PC-3 (cell line): ENCODE measurements at places on chromosomes 6 and 20.

GRCh38 chr20:61965606-61966491 is 99.8 kb downstream of the TAF4 start:
- DNase-seq: no peak
- H3K36me3 ChIP-seq: no peaks in the 10 kb centered on the region
- H3K4me3 ChIP-seq: no peak overlapping the region

GRCh38 chr20:25217161-25218108 is 21.9 kb downstream of the ENTPD6 start:
- peaks cover 3% of the 10 kb centered on the region for H3K4me1 ChIP-seq
- no peaks in the 10 kb centered on the region for H3K27me3 ChIP-seq
- no peak overlapping the region for H3K4me3 ChIP-seq

DNA sequence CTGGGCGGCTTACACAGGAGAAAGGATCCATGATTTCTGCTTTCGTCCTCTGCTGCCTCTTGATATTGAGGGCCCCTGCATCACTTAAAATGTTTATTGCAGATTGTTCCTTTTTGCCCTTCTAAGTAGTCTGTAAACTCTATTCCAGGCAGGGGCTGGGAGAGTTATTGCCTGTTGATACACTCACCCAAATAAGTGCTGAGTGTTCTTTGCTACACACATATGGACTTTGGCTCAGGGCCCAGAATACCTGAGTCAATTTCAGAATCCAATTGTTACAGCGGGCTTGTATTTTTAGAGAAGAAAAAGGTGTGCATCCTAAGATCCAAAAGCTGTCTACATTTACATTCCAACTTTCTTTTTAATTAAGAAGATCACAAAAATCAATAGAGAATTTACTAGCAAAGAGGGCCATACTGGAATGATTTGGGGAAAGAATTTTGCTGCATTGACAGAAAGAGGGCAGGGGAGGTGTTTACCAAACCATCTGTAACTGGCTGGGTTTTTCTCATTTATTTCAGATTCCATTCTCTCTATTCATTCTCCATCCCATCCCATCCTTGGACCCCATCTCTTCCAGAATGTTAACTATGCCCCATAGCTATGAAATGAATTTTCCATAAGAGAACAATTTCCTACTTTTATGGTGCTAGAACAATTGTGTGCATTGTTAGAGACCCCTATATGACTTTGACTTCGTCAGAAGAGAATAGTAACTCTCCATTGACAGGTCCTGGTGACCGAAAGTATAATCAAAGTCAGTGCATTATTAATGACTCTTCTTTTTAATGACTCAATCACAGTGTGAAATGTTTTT is 959.9 kb upstream of the FLRT3 start:
- DNase-seq: peak; percentile 91
- peak overlapping the region; percentile 15; the same call in 1 of the 2 replicates for H3K4me3 ChIP-seq
- H3K4me1 ChIP-seq: peaks cover 25% of the 10 kb centered on the region
- H3K36me3 ChIP-seq: no peaks in the 10 kb centered on the region
- H3K27me3 ChIP-seq: no peaks in the 10 kb centered on the region

DNA sequence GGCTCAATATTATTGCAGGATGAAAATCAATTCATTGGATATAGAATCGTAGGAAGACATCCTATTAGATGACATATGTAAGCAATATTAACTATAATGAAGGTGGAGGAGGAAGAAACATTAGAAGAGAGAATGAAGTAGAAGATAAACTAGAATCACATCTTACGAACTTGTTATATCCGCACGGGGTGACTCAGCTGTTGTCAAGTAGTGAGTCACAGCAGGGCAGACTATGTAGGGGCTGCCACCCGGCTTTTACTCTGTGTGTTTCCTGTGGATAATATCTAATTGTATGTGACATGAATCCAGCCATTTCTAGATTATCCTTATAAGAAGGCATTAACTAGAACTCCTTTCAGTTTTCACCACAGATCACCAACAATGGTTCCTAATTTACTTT is 520.2 kb downstream of the DOK5 start:
- peak; percentile 18 for DNase-seq
- H3K36me3 ChIP-seq: no peaks in the 10 kb centered on the region
- no peaks in the 10 kb centered on the region for H3K27me3 ChIP-seq
- no peak overlapping the region for H3K27ac ChIP-seq
- H3K4me3 ChIP-seq: no peak overlapping the region

DNA sequence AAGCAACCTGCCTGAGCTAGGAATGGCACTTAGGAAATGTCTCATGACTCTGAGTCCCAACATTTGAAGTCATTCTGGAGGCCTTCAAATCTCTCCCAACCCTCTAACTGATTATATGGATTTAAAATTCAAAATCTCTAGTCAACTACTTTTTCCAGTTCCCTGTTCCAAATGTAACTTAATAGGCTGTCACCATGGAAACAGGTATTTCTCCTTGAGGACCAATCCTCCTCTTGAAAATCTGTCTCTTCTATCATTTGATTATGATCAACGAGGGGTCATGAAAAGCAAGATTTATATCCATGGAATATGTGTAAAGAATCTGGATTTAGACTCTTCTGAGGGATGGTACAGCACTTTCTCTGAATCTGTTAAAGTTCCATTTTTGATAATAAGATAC is 127.3 kb upstream of the DTNBP1 start:
- H3K4me1 ChIP-seq: peaks cover 7% of the 10 kb centered on the region
- H3K36me3 ChIP-seq: no peaks in the 10 kb centered on the region
- DNase-seq: no peak
- H3K4me3 ChIP-seq: no peak overlapping the region
- H3K27ac ChIP-seq: no peak overlapping the region
- H3K27me3 ChIP-seq: no peaks in the 10 kb centered on the region

GRCh38 chr6:96394727-96395126 is 126.9 kb upstream of the UFL1 start:
- no peaks in the 10 kb centered on the region for H3K36me3 ChIP-seq
- H3K27ac ChIP-seq: no peak overlapping the region
- no peak overlapping the region for H3K4me3 ChIP-seq
- no peaks in the 10 kb centered on the region for H3K27me3 ChIP-seq

GRCh38 chr6:3453413-3454272 is 3.2 kb downstream of the SLC22A23 start:
- H3K4me3 ChIP-seq: peak overlapping the region; percentile 89; the same call in 1 of the 2 replicates
- DNase-seq: no peak
- H3K27me3 ChIP-seq: no peaks in the 10 kb centered on the region
- no peaks in the 10 kb centered on the region for H3K36me3 ChIP-seq

GRCh38 chr6:129263176-129263575 is 380.2 kb downstream of the LAMA2 start:
- H3K27me3 ChIP-seq: no peaks in the 10 kb centered on the region
- H3K36me3 ChIP-seq: no peaks in the 10 kb centered on the region
- no peak overlapping the region for H3K4me3 ChIP-seq
- DNase-seq: no peak

DNA sequence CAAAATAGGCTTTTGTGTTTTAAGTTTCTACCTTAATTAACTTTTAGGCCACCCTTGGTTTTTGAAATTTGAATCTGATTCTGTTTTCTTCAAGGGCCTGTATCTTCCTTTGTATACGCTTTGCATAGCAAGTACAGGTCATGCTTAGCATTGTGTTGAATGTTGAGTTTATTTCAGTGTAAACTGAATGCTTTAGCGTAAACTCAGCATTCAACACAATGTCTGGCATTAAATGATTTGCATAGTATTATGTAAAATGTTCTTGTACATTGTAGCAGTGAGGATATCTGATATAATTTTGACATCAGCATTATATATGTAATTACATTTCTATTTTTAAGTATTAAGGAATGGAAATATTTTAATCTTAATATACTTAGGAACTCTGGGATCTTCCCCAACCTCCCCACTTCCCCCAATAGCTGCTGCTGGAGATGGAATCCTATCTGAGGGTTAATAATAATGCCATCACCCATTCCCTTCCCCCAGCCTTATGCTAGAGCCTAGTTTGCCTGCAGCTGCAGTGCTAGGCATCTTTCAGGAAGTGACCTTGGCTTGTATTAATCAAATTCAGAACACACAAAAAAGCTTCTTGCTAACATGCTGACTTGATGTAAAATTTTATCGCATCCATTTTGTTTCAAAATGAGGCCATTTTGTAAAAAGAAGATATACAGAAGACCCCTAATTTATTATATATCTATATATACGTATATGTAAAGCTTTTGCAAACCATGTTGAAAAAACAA is 73.1 kb downstream of the NCOA3 start:
- peak; percentile 26 for DNase-seq
- no peak overlapping the region for H3K4me3 ChIP-seq
- H3K36me3 ChIP-seq: peaks cover 16% of the 10 kb centered on the region
- no peaks in the 10 kb centered on the region for H3K27me3 ChIP-seq
- no peak overlapping the region for H3K27ac ChIP-seq
- H3K4me1 ChIP-seq: peaks cover 44% of the 10 kb centered on the region

GRCh38 chr6:169498916-169499513 is 202.8 kb downstream of the WDR27 start:
- no peak overlapping the region for H3K27ac ChIP-seq
- no peaks in the 10 kb centered on the region for H3K27me3 ChIP-seq
- no peak for DNase-seq
- no peaks in the 10 kb centered on the region for H3K4me1 ChIP-seq
- no peaks in the 10 kb centered on the region for H3K36me3 ChIP-seq

- no peak overlapping the region for H3K27ac ChIP-seq
- no peak for DNase-seq
- H3K27me3 ChIP-seq: no peaks in the 10 kb centered on the region
- peaks cover 4% of the 10 kb centered on the region; the same call in 1 of the 2 replicates for H3K4me1 ChIP-seq
- no peaks in the 10 kb centered on the region for H3K36me3 ChIP-seq
Measured at GRCh38 chr6:1871724-1872315, 262.1 kb downstream of the FOXC1 start.

DNA sequence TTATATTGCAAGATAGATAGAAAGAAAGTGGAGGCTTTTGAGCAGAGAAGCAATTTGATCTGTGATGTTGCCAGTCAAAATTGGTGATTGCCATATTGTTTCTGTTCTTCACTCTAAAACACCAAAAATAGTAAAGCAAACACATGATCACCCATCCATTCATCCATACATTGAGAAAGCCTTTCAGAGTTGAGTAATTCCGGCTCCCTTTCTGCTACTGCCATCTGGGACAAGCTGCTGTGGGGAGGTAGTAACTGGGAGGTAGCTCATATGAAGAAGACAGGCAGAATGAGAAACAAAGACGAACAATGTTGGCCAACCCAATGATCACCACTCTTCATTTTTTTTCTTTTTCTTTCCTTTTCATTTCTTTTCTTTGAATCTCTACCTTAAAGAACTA is 51.1 kb upstream of the HBS1L start:
- no peaks in the 10 kb centered on the region for H3K4me1 ChIP-seq
- no peak overlapping the region for H3K4me3 ChIP-seq
- 0 out of 2 replicates have a peak, but pooled peaks cover 4% of the 10 kb centered on the region for H3K27me3 ChIP-seq
- no peak for DNase-seq
- H3K27ac ChIP-seq: no peak overlapping the region
- no peaks in the 10 kb centered on the region for H3K36me3 ChIP-seq

DNA sequence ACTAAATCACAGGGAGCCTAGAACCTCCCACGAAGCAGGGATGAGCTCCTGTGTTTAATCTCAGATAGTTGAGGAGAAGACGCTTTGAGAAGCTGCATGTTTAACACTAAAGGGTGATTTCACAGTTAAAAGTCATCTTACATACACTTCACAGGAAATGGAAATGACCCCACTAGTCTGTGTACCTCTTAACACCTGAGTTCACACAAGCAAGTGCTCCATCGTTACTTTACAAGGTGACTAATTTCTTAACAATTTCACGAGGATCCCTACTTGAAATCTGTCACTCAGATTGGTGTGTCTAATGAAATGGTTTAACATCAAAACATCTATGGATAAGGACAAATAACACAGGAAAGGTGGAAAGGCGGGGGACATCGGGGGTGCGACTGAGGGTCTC is 93.8 kb upstream of the RPS6KA2 start:
- no peaks in the 10 kb centered on the region for H3K36me3 ChIP-seq
- peaks cover 43% of the 10 kb centered on the region for H3K4me1 ChIP-seq
- no peak overlapping the region for H3K4me3 ChIP-seq
- H3K27ac ChIP-seq: peak overlapping the region; percentile 50; the same call in 1 of the 2 replicates
- peak; percentile 49 for DNase-seq

GRCh38 chr6:63635215-63635587 is 401 bp upstream of the PHF3 start:
- no peak for DNase-seq
- peaks cover 14% of the 10 kb centered on the region for H3K4me1 ChIP-seq
- peak overlapping the region; percentile 90 for H3K4me3 ChIP-seq
- H3K27me3 ChIP-seq: no peaks in the 10 kb centered on the region
- H3K36me3 ChIP-seq: no peaks in the 10 kb centered on the region
